Inflammatory macrophage (primary cell): ENCODE measurements at places on chromosomes 16 and 17.
A peak's percentile ranks its signal among the peaks of the same experiment; 100 is the strongest.

GRCh38 chr17:15934866-15935265, 10.1 kb upstream of the ADORA2B start:
- no peak for DNase-seq

DNA sequence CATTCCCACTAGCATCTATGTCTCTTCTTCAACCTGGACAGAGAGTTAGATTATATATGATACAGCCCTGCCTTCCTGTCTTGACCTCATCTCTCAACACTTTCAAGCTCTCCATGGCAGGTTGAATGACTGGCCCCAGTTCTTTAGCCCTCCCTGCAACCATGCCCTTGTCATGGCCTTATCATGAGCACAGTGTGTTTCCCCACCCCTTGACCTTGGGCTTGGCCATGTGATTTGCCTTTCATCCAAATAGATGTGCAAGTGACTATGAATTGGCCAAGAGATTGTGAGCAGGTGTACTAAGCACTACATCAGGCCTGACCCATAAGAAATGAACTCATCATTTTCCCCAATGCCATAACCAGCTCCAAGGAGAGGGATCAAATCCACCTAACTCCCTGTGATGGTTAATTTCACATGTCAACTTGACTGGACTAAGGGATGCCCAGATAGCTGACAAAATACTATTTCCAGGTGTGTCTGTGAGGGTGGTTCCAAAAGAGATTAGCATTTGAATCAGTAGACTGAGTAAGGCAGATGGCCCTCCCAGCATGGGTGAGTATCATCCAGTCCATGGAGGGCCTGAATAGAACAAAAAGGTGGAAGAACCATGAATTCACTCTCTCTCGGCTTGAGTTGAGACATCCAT, 97.4 kb downstream of the SLC39A11 start:
- no peak for DNase-seq

DNA sequence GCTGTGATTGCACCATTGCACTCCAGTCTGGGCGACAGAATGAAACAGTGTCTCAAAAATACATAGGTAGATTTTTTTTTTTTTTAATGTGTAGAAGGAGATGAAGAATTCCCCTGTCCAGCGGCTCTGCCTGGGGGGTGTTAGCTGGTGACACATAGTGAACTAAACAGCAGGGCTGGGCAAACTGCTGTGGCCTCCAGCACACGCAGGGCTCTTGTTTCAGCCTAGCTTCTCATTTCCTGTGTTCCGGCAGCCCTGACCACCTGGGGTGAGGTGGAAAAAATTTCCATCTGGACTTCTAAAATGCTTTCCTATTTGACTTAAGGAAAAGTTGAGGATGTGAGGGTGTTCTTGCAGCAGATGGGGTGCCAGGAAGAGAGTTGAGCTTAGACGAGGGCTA, 33.3 kb upstream of the RGS9 start:
- DNase-seq = no peak

DNA sequence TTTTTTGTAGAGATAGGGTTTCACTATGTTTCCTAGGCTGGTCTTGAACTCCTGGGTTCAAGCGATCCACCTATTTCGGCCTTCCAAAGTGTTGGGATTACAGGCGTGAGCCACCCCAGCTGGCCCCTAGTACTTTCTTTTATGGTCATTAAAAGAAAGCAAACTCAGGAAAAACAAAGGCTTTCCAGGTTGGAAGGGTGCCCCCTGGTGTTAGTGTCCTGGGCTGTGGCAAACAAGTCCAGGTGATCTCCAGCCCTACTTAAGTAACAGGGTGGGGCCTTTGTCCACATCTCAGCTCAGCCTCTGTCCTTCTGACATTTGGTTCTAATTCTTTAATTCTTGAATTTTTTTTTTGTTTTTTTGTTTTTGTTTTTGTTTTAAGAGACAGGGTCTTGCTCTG, 6.9 kb downstream of the IGFBP4 start:
- DNase-seq = peak; percentile 56

DNA sequence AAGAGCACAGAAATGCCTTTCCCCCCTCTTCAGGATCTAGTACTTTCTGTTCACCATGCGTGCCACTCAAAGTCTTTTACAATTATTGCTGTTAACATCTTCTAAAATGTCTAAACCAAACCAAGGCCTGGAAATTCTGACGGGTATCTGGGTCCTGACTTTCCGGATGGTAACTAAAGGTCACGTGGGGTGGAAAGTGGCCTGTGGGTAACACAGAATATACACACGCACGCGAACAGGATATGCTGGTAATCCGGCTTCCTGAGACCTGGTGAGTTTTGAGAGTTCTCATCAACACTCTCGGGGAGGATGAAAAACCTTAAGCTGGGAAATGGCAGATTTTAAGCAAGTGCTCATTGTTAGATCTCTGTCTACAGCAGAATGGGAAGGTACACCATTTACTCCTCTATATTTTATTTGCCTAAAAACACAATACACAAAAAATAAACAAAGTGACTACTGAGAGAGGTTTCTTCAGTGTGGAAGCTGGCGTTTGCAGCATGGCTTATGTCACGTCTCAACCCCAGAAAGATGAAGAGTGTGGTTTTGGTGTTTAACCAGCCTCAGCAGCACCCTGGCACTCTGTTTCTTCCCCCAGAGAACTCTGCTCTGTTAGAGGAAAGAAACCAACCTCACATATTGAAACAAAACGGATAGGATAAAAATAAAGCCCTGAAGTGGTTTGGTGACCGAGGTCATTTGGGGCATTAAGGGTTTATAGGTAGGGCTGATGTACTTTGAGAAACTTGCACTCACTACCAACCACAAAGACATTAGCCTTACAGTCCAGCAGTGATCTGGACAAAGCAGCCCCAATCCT, 37.3 kb downstream of the SMG6 start:
- no peak for DNase-seq

GRCh38 chr16:10617662-10618420, 37.4 kb upstream of the EMP2 start:
- DNase-seq = no peak
